MG63 (cell line): ENCODE measurements at places on chromosomes 2 and 18. TPM values are rescaled to one million over a fixed set of nuclear protein-coding genes. Genes with fewer than 3 reads are reported as not detected.

STRADB gene
- total RNA-seq = 40.5 and 76.4 TPM in 2 replicates

ALPG gene
- not detected in 2 replicates for total RNA-seq

UXS1 gene
- 18.9 and 21.8 TPM in 2 replicates for total RNA-seq

RNF125 gene
- total RNA-seq = 0.05 and 0.10 TPM in 2 replicates

ONECUT2 gene
- 0.02 TPM in 1 of 2 replicates, not detected in the other for total RNA-seq

KLF7 gene
- 6.0 and 7.2 TPM in 2 replicates for total RNA-seq

CLEC4F gene
- not detected in 2 replicates for total RNA-seq

CNDP1 gene
- not detected in 2 replicates for total RNA-seq

DYNAP gene
- total RNA-seq = not detected in 2 replicates

PIEZO2 gene
- 11.1 and 42.7 TPM in 2 replicates for total RNA-seq

RAB17 gene
- total RNA-seq = not detected in 2 replicates

TTLL4 gene
- total RNA-seq = 0.69 and 4.5 TPM in 2 replicates

SLC30A3 gene
- not detected in 2 replicates for total RNA-seq

COL3A1 gene
- total RNA-seq = 104 and 106 TPM in 2 replicates

FHL2 gene
- 166 and 245 TPM in 2 replicates for total RNA-seq

ANKRD30BL gene
- not detected in 2 replicates for total RNA-seq

TMEM169 gene
- not detected in 2 replicates for total RNA-seq

UBR3 gene
- 24.5 and 34.9 TPM in 2 replicates for total RNA-seq

ACMSD gene
- not detected in 2 replicates for total RNA-seq
